Activated T-cell treated with anti-CD3 and anti-CD28 coated beads, Interleukin-2, amount 50 U/mL, for 48 hours (primary cell): ENCODE measurements at places on chromosomes 4 and X.
A peak's percentile ranks its signal among the peaks of the same experiment; 100 is the strongest.

GRCh38 chr4:122732329-122733026, at the start of gene BBS12:
BBS12 (plus strand) TSS chr4:122732704; CDS start chr4:122741893, 9,189 bp downstream.
- DNase-seq, result peak; percentile 100

DNA sequence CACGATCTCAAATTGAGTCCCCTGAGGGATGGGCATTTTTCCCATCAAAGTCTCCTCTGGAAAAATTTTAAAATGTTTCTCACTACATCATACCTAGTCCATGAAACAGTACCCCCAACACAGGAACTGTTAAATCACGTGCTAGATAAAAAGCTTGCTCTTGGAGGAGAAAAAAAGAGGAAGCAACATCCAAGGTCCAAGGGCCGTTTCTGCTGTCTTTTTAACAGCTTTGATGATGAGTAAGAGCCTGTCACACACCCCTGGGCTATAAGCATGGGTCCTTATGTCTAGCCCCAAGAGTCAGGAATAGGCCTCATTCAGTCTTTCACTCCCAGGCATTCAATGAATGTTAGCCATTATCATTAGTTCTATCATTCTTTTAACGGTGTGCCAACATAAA, 128.9 kb downstream of the SH3KBP1 start:
- DNase-seq, result no peak

GRCh38 chr4:139337612-139338011, 35.3 kb upstream of the NDUFC1 start:
- DNase-seq, result no peak

- no peak for DNase-seq
Observed at GRCh38 chr4:123790681-123791080, 394.1 kb downstream of the SPRY1 start.

DNA sequence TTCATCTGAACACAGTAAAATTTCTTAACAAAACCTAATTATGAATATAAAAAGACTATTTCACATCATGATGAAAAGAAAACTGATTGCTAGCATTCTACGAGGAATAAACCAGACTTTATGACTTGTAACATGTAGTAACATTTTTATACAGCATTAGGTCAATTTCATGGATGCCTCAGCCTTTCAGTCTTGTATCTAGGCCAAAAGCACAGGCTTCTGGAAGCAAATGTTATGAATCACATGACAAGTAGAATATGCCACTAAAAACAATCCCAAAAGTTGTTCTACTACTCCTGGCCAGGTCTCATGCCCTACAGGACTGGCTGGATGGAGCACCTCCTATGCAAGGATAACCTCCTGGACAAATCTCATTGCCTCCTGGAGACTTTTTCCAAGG, 101.2 kb downstream of the ARHGAP6 start:
- DNase-seq, result no peak

DNA sequence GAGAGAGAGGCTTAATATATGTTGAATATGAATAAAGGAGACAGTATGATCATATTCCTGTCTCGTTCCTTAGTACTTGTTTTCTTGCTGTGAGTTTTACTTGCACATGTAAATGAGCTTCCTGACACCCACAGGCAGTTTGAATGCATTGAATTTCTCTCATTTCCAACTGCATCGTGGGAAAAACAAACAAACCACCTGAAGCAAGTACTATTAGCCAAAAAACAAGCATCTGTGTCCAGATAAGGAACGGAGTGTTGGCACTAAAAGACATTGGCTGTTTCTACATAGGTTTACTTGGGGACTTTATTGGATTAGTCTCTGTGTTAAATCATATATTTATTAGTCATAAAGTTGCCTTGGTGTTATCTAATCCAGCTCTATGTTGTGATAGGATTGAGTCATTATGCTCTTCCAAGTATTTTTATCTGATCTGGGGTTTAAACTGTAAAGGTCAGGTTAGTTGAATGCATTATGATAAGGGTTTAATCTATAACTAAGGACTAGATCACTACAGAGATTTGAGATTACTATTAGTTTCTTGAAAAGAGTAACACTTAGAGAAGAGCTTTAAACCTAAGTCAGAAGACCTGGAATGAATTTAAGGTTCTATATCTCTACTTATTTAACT, 339.0 kb upstream of the SPANXN4 start:
- DNase-seq, result no peak

DNA sequence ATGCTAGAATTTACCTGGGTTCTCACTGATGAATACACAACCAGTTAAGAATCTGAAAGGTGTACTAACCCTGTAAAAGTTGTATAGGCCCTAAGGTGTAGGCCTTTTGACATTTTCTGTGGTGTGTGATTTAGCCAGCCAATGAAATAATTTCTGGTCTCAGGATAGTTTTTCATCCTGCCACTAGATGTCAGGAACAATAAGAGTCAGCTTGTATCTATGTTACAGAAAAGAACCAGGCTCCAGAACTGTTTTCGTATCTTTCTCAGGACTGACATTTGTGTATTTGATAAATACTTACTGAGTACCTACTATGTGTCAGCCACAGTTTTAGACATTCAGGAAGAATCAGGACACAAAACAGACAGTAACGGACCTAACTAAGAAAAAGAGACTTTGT, 673.6 kb upstream of the TENM3 start:
- DNase-seq, result no peak

GRCh38 chrX:13620207-13620606, 32.7 kb upstream of the TCEANC start:
- DNase-seq, result no peak

GRCh38 chr4:101833480-101833879, 43.0 kb downstream of the BANK1 start:
- no peak for DNase-seq

GRCh38 chr4:186934244-186934643, 210.6 kb upstream of the FAT1 start:
- no peak for DNase-seq

DNA sequence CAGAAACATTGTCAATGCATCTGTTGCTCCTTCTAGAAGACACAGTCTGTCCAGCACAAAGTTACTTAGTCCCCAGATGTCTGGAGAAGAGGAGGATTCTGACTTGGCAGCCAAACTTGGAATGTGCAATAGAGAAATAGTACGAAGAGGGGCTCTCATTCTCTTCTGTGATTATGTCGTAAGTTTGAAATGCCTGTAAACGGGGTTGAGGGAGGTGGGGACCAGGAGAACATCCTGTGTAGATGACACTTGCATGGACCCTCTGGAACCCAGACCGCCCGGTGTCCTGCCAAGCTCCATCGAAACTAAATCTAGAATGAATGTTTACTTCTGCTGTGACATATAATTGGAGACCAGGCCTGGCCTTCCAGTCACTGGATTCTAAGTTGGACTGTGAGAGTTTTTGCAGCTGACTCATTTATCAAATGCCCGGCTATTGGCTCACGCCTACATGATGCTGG, 45.0 kb upstream of the MSANTD1 start:
- no peak for DNase-seq

DNA sequence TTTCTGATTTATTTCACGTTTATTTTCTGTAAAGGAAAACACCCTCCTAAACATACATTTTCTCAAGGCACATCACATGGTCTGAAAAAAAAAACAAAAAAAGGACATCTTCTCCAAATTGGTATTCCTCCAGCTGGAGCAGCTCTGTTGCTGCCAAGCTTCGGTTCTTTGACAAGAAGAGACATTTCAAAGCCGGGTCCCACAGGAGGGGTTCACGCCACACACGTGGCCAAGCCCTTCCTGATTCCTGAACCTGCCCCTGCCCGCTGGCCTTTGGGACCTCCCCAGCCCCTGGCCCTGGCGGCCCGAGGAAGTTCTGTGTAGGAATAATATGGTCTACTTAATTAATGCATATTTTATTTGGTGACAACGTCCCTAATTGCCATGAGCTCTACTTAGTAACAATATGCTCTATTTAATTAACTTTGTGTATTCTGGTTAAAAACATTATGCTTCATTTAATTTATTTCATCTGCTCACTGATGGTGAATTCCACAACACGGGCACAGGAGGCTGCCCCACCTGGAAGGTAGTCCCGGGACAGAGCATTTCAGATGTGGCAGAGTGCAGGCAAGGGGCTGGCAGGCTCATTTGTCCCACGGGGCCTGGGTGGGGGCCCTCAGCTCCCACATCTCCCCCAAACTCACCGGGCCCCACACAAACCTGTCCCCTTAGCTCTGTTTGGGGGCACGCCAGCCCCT, 5.4 kb upstream of the RGS12 start:
- DNase-seq, result no peak

- peak; percentile 66 for DNase-seq
Observed at GRCh38 chrX:119685225-119686066, 7.5 kb downstream of the SEPTIN6 start.

DNA sequence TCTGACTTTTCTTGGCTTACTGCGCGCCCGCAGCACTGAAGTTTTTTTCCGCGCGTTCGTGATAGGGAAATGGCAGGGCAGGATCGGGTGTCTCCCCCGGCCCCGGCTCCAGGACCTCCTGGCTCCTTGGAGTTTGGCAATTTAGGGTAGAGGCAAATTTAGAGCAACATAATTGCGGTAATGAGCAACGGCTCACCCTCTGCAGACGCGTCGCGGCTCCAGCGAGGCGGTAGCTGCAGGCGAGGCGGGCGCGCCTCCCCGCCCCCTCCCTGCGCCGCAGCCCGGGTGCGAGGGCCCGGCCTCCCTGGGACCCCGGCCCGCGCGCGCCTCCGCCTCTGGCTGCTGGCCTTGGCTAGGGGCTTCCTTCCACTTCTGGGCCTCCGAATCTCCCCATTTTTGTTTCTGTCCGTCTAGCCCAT, 6.2 kb downstream of the MSX1 start:
- no peak for DNase-seq

DNA sequence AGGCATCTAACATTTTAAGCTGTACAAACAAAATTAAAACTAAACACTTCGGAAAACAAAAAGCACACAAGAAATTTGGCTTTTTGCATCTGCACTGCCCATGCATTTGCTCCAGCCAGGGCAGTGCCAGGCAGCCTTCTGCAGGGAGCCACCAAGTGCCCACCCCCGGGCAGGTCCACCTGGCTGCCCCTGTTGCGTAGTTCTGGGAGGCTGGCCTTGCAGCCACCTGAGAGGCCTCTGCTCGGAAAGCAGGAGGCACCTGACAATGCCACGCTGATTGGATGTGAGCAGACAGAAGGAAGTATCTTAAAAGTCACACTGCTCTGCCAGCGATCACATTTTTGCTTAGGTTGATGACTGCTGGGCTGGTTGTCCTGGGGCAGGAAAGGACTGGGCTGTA, 3.5 kb downstream of the TMEM271 start:
- no peak for DNase-seq

- DNase-seq, result no peak
Observed at GRCh38 chr4:186698028-186698427, 25.6 kb downstream of the FAT1 start.

DNA sequence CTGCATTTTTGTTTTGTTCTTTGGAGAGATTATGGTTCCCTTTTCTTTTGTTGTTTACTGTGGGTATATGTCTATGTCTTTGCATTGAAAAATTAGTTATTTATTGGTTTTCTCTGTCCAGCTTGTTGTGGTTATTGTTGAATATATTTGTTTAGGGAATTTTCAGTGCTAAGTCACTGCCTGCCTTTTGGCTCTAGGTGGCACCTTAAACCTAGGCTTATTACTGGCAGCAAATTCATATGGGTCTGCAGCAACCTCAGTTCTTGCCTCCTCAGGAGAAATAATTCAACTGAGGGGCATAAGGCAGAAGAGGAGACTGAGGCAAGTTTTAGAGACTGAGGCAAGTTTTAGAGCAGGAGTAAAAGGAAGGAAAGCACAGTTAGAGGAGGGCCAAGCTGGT, 1157.3 kb upstream of the AGA start:
- DNase-seq, result no peak
